Stimulated activated CD8-positive, alpha-beta memory T cell treated with anti-CD3 and anti-CD28 coated beads, Interleukin-2, amount 100 ng/mL, for 1 hour (primary cell): ENCODE measurements at places on chromosomes 13 and 19.
A peak's percentile ranks its signal among the peaks of the same experiment; 100 is the strongest.

GRCh38 chr13:42895776-42896175 is 96.3 kb downstream of the EPSTI1 start:
- no peak for DNase-seq

DNA sequence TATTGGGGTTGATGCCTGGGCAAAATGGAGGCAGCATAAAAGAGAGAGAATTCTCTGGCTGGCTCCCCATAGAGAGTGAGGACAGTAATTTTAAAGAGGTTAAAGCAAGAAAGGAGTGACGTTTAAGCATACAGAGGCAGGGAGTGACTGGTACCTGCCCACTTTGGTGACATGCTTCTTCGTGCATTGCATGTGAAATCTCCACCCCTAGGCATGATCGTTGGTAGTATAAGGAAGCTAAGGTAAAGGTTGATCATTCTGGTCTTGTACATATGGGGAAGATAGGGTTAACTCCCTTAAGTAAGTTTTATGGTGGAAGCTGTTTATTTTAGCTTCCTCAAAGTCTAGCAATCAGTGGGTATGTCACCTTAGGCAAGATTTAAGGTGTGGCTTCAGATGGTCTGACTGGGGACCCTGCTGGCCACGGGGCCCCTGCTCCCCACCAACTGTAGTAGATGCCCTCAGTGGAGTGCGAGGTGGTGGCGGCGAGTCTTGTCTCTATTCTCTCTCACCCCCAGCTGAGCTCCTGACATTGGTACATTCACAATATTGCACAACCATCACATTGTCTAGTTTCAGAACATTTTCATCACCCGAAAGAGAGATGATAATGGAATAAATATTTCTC is 797.5 kb upstream of the SPRY2 start:
- no peak for DNase-seq

DNA sequence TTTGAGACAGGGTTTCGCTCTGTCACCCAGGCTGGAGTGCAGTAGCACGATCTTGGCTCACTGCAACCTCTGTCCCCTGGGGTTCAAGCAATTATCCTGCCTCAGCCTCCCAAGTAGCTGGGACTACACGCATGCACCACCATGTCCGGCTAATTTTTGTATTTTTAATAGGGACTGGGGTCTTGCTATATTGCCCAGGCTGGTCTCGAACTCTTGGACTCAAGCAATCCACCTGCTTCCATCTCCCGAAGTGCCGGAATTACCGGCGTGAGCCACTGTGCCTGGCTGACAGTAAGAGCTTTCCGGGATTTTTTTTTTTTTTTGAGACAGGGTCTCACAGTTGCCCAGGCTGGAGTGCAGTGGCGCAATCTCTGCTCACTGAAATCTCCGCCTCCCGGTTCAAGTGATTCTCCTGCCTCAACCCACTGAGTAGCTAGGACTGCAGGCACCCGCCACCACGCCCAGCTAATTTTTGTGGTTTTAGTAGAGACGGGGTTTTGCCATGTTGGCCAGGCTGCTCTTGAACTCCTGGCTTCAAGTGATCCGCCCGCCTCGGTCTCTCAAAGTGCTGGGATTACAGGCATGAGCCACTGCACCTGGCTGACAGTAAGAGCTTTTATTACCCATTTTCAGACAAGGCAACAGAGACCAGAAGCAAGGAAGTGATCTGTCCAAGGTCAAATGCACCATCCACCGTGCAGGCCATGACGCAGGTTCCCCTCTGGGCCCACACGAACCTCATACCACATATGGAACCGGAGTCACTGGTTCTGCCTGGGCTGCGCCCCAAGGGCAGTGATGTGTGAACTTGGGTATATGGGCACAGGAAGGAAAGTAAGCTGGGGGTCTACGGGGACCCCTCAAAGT is 21.0 kb downstream of the RFX1 start:
- DNase-seq, result no peak

DNA sequence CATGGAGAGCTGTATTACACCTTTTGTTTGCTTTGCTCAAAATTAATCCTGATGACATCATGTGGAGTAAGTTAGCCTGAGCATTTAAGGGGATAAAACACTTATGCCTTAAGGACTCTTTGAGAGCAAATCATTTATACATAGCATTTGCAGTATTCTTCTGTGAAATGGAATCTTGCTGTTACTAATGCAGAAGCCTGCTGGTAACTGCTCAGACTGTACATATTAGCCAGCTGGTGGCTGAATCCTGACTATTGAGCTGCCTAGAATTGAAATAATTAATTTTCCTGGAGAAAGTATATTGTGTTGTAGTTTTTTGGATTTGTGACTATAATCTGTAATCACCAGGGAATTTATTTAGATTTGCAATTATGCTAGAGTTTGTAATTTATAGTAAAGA is 363.2 kb downstream of the GPC6 start:
- DNase-seq, result no peak

DNA sequence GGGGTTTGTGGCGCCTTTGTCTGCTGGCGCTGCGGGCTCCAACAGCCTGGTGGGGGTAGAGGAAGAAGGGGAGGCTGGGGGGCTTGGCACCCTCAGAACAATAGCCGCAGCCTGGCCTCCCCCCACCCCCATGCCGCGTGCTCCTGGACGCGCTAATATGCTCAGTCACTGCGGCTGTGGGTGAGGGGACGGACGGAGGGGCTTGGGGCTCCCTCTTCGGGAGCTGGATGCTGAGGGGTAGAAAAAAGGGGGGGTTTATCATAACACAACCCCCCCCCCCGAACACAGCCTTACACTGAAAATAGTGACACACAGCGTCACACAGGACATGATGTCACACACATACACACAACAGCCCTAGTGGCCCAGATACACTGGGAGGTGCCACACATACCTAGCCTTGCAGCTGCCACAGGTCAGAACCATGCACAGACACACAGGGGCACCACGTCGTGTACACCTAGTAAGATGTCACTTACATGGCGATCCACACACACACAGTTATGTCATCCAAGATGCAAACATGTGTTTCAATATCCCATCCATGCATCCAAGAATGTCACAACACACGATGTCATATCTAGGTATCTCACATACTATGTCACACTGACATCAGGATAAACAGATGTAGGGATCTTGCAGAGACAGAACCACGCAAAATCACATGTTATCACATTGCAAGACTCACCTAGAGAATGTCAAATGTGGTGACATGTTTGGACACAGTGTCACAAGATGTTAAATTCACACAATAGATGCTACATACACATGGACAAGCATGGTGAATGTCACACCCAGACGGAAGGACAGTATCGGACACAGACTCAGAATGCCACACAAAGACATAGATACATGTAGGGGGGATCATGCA is 806 bp downstream of the MAST1 start:
- no peak for DNase-seq

- no peak for DNase-seq
These were observed 303.6 kb downstream of the KCNRG start for GRCh38 chr13:50318887-50319286.

- no peak for DNase-seq
These were observed 59.1 kb downstream of the PEX11G start for GRCh38 chr19:7429638-7430282.

DNA sequence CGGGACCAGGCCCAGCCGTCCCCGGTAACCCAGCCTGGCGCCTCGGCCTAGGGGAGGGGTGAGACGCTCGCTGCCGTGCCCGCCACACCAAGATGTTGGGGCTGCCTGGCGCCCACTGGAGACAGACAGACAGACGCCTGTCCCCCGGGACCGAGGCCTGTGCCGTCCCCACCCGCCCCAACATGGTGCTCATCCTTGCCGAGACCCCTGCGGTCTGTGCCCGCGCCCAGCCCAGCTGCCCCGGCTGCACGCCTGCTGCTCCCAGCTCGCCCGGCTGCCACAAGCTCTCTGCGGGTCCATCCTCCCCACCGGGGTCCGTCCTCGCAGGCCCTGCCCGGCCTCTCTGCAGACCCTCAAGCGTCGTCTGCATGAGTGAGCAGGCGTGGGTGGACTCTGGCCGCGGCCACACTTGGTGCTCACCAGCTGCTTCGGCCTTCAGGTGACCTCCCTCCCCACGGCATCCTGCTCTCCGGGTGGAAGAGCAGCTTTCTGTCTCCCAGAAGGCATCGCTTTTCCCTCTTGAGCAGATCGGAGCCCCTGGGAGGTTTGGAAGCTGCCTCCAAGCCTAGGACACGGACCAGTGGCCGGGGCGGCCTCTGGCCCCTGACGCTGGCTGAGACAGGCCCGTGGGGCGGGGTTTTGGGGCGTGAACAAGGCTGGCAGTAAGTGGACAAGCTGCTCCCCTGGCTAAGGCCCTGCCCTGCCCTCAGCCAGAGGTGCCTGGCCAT is 6.7 kb upstream of the TMPRSS9 start:
- DNase-seq, result no peak

DNA sequence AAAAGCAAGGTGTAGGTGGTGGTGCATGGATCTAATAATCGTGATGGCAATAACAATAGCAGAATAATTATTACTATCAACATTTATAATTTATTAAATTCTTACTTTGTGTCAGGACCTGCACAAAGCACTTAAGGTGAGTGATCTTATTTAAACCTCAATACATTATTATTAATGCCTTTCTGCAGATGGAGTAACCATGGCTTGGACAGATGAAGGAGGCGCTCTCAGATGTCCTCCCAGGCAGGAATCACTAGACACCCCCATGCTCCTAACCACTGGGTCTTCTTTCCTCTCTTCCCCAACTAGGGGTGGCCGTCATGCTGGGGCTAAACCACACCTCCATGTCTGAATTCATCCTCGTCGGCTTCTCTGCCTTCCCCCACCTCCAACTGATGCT is at the start of gene OR10H2:
OR10H2 (plus strand) TSS at position 301 of the 400 bp plus-strand sequence; CDS start at position 321, 20 bp downstream.
- DNase-seq, result no peak

DNA sequence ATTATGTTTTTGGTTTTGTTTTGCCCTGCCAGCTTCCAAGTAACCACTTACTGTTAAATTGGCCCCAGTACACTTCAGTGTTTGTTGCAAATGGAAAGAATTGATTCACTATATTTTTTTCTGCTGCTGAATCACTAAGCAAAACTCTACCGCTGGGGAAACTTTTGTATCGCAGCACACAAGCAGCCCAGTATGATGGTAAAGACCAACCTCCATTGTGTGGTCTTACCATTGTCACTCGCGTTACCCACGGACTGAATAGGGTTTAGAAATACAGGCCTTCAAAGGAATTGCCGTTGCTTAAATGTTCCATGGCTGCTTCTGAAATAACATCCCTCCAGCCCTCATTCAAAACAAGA is 7.9 kb downstream of the SPATA13 start:
- no peak for DNase-seq

DNA sequence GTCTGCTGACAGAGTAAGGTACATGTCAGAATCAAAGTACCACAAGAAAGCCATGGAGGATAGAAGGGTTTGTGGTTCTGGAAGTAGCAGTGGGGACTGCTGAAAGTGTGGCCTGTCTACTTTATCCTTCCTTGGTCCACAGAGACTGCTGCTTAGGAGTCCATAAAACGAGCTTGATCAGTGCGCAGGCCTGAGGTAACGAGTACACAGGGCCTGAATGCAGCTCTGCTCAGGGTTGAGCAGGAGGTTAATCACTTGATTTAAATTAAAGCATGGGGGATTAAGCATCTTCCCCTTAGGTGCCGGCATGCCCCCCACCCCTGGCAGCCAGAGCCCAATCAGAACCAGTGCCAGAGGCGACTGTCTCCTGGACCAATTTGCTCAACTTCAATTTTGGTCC is 34.9 kb upstream of the WASF3 start:
- no peak for DNase-seq

- peak; percentile 11 for DNase-seq
These were observed 593 bp downstream of the ATP8B3 start for GRCh38 chr19:1811472-1811894.

GRCh38 chr19:50516456-50516855 is 2.7 kb upstream of the ASPDH start:
- no peak for DNase-seq

DNA sequence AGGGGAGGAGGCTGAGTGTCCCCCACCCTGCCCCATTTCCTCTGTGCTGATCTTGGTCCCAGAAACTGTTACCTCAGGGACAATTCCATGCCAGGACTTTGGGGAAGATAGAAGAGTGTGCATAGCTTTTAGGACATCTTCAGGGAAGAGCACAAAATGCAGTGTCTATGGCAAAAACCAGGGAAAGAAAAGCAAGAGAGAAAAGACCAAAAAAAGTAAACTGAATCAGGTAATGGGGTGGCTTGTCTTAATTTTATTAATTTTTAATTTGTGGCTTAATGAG is 109.4 kb downstream of the NDFIP2 start:
- DNase-seq, result no peak

GRCh38 chr13:45670189-45670885 is 31.8 kb upstream of the CBY2 start:
- DNase-seq, result no peak

- no peak for DNase-seq
These were observed 717.3 kb downstream of the DACH1 start for GRCh38 chr13:71149498-71150363.

DNA sequence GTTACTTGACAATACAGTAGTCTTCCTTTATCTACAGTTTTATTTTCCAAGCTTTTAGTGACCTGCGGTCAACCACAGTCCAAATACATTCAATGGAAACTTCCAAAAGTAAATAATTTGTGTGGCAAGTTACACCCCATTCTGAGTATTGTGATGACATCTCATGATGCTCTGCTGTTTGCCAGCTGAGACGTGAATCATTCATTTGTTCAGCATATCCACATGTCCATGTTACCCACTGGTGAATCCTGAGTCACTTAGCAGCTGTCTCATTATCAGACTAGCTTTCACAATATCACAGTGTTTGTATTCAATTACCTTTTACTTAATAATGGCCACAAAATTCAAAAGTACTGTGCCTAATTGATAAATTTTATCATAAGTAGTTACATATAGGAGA is 179.8 kb downstream of the PRR20E start:
- DNase-seq, result no peak

DNA sequence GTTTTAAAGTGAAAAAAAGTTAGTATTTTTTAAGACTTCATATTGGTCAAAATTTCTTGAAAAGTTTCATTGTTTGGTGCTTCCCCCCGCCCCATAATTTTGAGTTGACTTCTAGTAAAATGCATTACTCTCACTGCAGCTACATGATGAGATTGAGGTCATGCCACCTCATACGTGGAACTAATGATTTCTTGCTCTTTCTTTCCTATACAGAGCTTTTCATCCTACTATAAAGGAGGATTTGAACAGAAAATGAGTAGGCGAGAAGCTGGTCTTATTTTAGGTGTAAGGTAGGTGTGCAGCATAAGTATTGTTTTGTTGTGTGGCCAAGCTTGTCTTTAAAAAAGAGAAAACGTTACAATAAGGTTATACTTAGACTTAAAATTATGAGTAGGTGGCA is 55.0 kb downstream of the DNAJC15 start:
- DNase-seq, result no peak

GRCh38 chr19:13262450-13262849 is 112.2 kb downstream of the IER2 start:
- no peak for DNase-seq

GRCh38 chr19:49533551-49534488 is 6.0 kb downstream of the RCN3 start:
- DNase-seq, result peak; percentile 69

GRCh38 chr13:43377973-43378372 is 354.6 kb downstream of the DNAJC15 start:
- no peak for DNase-seq

DNA sequence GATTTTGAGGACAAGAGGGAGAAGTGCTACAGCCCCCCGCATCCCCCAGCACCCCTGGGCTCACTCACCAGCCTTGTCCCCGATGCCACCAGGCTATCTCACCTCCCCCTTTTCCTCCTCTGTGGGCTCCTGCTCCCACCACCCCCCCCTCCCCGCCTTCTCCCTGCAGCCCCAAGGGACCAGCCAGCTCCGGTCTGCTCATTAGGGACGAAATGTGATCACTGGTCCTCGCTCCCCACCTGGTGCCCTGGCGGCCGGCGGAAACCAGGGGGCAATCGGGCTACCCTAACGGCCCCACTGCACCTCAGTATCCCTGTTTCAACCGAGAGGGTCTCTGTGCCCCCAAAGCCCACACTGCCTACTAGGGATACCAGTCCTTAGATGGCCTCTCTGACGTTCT is 2.7 kb downstream of the GPR4 start:
- DNase-seq, result no peak
